ENCODE measurements at places on chromosomes 5 and 9.

- DNase-seq = no peak
These were observed 1020.4 kb upstream of the WWC1 start for GRCh38 chr5:167271081-167271480.

GRCh38 chr9:99868845-99869244 lies 37.6 kb upstream of the STX17 start:
- no peak for DNase-seq

DNA sequence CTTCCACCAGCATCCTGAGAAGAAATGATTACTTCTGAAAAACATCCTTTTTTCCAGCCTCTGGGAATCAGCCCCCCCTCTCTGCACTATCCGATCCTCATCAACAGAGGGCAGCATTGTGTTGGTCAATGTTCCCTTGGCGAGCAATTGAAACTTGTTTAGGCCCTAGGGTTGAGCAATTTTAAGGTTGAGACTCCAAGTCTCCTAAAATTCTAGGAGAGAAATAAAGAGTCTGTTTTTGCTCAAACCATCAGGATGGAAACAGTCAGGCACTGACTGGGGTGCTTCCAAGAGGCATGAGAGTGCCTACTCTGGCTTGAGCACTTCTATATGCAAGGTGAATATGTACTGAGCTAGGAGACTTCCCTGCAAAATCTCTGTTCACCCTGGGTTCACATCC lies 12.4 kb upstream of the CYFIP2 start:
- DNase-seq = no peak

DNA sequence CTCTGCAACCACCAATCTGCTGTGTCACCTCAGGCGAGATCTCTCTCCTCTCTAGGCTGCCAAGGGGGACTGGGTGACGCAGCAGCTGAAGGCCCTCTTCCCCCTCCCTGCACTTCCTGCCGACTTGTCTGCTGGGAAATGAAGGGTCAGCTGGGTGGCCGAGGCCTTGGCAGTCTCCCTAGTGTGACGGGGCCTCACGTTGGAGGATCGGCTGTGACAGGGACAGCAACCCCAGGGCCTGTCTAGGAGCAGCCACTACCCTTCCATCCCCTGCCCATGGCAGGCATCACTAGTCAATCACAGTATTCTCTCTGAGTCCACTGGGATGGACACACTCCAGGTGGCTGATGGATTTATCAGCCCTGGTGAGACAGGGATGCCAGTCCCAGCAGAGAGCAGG lies 107.3 kb upstream of the SARDH start:
- no peak for DNase-seq

GRCh38 chr5:93151896-93152295 lies 429.1 kb downstream of the NR2F1-AS1 start:
- no peak for DNase-seq

DNA sequence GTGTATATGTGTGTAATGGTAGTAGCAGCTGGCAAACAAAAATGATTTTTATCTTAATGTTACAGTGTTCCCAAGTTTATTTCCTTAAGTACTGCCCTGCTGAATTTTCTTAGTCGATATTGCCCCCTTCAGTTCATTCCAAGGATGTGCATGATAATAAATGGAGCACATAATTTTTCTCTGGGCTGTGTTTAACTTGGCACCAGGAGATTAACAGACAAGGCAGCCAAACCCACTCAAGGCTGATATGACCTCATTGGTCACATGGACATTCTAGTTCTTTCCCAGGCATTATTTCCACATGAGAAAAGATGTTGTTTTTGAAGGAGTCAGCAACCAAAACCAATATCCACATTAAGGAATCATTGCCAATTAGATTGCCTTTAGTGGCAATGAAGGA lies 61.8 kb downstream of the COX7C start:
- DNase-seq = peak; percentile 9

DNA sequence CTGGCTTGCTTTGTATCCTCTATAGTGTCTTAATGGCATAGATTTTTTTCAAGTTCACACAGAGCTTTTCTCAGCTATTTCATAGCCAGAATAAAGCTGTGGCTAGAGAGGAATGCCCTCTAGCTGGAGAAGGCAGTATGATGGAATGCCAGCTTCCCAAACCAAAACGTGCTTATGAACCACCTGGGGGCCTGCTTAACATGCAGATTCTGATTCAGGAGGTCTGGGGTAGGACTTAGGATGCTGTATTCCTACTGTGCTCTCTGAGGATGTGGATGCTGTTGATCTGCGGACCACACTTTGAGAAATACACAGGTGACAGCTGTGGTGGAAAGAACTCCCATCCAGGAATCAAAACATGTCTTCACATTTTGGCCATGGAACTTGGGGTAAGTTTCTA lies 49.9 kb upstream of the DPYSL3 start:
- no peak for DNase-seq

DNA sequence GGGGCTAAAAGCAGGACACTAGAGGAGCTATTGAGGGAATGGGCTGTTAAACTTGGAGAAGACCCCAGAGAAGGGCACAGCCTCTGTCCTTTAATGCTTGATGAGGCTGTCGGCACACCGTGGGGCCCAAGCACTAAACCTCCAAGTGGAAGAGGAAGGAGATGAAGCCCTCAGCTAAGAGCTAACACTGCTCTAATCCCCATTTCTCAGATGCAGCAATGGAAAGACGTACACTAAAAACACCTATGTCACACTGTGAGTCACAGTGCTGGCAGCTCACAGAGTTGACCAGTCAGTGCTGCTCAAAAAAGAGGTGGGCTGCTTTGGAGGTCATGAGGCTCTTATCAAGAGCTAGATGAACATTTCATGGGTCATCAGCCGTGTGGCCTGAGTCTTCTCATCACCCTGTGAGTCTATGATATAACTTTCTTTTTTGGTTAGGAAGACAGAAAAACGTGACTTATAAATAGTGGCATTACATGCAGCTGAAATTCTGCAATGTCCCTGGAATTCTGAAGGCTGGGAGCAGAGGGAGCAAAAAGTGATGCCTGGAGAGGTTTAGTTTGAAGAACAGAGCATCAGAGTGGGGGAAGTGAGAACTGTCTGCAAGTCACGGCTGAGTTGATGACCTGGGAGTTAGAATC lies 21.5 kb downstream of the TNFSF8 start:
- no peak for DNase-seq

DNA sequence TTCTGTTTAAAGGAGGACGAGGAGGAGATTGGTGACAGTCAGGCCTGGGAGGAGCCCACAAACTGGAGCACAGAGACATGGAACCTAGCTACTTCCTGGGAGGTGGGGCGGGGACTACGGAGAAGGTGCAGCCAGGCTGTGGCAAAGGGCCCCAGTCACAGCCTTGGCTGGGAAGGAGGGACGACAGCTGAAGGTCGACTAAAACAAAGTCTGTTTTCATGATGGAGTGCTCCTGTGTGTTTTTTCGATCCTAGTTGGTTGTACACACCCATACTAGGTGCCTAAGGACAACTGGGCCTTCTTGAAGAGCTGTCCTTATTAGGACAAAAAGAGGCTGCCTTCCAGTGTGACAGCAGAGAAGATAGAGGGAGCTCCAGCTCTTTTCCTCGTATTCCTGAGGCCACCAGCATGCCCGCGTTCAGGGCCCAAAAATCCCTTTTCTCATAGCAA lies 2.9 kb downstream of the CCDC107 start:
- no peak for DNase-seq

GRCh38 chr5:156505101-156505500 lies 178.1 kb downstream of the SGCD start:
- DNase-seq = no peak

- DNase-seq = no peak
These were observed 56.1 kb downstream of the NLN start for GRCh38 chr5:65778126-65778525.

DNA sequence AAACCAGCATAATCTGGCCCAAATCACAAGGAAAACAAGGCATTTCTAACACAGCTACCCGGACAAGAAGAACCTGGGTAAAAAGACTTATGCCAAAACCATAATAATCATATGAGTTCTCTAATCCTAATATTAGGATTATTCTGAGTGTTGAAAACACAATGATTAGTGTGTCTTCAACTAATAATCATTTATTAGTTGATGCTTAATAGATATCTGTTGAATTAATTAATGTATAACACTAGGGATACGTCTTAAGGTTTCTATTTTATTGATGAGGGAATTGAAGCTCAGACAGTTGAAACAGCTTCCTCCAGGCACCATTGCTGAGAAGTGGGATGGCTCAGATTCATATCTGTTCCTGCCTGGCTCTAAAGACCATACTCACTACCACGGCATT lies 112.2 kb downstream of the DOCK2 start:
- no peak for DNase-seq

DNA sequence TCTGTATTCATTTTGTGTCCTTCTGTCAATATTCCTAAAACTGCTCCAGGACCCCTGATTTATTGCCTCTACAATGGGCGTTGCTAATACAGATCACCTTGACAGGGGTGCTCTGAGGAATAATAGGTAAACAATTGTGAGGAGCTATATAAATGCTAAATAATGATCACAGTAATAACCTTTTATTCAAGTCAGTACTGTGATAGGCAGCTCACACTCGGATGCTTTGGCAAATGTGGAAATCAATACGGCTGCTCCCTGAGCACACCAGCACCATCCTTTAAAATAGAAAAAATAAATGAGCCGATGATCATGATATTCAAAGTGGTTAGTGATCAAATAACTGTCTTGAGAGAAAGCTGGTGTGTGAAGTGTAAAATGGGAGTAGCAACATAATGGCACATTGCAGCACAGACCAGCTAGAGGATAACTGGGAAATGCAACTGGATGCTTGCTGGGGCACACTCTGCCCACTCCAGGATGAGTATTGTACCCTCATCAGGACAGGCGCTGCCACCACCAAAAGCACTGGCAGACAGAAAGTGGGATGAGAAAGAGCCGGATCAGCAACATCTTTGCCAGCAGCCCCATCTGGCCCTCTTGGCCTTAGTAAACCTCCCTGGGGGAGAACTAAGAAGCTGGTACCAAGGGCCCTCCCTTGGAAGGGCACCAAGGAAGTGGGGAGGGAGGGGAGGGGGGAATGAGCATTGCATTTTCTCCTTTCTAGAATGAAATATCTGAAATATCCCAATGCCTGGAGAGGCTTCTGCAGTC lies 69.4 kb upstream of the SPATA31D4 start:
- DNase-seq = no peak

- peak; percentile 73 for DNase-seq
These were observed 21.5 kb upstream of the ARHGAP26 start for GRCh38 chr5:142748568-142749249.

DNA sequence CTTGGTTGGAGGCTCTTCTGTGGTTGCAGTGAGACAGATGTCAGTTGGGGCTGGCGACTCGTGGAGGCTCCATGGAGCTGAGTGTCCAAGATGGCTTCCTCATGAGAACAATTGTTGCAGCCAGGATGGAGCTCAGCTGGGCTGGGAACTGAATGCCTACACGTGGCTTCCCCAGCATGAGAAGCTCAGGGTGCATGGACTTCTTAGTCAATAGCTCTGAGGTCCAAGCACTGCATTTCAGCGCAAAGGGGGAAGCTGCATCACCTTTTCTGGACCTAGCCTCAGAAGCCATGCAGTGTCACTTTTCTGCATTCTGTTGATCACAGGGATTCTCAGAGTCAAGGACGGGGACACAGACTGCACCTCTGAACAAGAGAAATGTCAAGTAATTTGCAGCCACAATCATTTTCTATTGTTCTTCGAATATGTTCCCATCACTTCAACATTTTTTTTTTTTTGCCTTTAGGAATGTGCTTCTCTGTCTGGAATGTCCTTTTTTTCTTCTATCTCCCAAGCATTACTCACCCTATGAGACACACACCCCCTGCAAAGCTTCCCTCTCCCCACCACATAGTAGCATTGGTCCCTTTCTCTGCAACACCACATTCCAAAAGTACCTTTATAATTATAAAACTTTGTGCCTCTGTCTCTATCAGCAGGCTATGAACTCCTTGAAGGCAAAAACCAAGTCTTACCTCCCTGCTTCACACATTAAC lies 57.5 kb upstream of the STK32A start:
- DNase-seq = no peak

GRCh38 chr5:143059355-143059754 lies 289.2 kb downstream of the ARHGAP26 start:
- DNase-seq = no peak

DNA sequence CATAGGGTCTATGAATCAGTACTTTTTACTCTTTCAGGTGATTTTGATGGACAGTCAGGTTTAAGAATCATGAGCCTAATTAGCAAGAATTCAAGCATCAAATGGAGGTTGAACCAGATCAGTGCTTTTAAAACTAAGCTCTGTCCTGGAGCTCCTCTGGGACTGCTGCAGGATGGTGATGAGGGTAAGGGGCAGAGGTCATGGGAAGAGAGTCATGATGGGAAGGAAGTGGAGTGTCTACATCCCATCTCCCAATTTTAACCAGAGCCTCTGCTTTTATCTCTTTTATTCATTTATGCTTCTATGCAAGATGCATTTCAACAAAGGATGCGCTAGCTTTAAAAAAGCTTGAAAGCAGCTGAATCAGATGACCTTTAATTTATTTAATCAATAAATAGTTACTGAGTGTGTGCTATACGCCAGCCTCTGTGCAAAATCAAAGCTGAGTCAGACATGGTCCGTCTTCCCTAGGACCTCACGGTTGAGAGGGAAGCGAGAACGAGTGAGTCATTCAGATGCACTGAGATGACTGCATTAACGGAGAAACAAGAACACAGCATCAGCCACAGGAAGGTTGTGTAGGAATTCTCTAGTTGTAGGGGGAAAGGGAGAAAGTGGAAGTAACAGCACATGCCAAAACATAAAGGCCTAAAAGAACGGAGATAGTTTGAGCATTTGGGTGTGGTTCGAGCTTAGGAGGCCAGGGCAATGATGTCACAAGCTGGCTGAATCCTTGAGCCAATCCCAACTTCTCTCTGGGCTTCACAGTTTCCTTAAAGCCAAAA lies 441.6 kb upstream of the BRINP1 start:
- DNase-seq = no peak

GRCh38 chr5:2382776-2383697 lies 368.4 kb downstream of the IRX2 start:
- DNase-seq = no peak

DNA sequence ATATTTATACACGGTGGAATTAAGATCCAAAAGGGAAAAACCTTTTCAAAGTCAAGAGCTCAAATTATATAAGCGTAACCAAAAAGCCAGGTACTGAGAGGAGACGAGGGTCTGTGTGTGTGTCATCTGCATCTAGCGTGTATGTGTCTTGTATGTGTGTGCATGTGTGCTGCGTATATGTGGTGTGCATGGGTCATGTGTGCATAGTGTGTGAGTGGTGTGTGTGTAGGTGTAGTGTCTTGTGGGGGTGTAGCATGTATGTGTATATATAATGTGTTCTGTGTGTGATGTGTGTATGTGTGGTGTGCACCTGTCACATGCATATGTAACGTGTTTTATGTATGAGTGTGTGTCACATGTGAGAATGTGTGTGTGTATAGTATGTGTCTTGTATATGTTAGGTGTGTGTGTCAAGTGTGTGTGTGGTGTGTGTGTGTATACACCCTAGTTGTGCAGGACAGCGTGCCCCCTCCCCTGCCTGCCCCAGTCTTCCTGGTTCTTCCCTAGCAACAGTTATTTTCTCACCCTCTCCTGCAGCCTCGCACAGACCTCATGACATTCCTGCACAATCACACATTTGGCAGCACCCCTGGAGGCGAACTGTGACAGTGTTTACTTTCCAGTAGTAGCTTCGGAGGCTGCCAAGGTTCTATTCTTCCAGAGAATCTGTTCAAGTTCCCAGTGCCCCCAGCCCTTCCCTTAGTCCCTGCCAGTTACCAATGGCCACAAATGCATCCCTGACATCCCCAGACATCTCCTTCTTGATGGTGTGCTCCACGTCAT lies 27.1 kb upstream of the TNIP1 start:
- no peak for DNase-seq

- DNase-seq = no peak
These were observed 203.2 kb downstream of the CD180 start for GRCh38 chr5:66993448-66993847.

Measured in Caco-2 (cell line).